Stimulated activated CD4-positive, alpha-beta T cell treated with anti-CD3 and anti-CD28 coated beads, Interleukin-1b, Interleukin-23, amount 100 ng/mL, for 1 hour (primary cell): ENCODE measurements at places on chromosomes 12 and 14.

DNA sequence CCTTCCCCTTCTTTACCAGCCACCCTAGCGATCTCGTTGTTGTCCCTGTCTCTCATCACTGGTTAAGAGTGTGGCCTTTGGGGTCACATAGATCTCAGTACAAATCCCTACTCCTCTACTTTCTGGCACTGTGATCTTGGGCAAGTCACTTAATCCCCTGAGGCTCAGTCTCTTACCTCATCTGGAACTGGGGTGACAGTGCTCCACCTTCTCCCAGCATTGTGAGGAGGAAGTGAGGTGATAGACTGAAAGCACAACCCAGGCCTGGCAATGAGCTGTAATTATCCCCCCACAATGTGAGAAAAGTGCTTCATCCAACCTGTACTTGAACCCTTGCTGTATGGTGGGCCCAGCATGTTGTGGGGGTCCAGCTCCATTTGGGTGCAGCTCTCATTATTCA lies 48.0 kb downstream of the IRAK3 start:
- no peak for DNase-seq

DNA sequence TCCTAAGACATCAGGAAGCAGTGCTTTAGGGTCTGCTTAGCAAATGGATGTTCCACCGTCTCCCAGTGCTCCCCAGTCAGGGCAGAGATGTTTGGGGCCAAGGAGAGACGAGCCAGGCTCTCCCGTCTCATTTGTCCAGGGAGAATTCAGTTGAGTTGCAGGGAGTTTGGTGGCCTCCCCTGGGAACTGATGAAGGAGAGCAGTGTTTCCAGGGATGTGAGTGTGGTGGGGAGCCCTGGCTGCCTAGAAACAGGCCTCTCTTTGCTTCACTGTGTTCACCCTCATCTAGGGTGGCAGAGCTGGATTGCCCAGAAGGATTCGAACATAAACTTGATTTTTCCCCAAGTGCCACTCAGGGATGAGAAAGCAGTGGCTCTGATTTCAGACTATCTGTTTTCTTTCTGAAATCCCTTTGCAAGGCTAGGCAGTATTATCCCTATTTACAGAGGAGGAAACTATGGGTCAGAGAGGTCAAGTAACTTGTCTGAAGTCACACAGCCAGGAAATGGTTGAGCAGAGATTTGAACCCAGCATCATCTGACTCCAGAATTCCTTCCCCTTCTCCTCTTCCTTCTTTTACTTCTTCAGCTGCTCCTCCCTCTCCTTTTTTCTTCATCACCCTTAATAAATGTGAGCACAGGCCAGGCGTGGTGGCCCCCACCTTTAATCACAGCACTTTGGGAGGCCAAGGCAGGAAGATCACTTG lies 6.6 kb downstream of the TPCN1 start:
- no peak for DNase-seq

- DNase-seq = no peak
These were observed 25.5 kb upstream of the LDHB start for GRCh38 chr12:21683115-21683514.

DNA sequence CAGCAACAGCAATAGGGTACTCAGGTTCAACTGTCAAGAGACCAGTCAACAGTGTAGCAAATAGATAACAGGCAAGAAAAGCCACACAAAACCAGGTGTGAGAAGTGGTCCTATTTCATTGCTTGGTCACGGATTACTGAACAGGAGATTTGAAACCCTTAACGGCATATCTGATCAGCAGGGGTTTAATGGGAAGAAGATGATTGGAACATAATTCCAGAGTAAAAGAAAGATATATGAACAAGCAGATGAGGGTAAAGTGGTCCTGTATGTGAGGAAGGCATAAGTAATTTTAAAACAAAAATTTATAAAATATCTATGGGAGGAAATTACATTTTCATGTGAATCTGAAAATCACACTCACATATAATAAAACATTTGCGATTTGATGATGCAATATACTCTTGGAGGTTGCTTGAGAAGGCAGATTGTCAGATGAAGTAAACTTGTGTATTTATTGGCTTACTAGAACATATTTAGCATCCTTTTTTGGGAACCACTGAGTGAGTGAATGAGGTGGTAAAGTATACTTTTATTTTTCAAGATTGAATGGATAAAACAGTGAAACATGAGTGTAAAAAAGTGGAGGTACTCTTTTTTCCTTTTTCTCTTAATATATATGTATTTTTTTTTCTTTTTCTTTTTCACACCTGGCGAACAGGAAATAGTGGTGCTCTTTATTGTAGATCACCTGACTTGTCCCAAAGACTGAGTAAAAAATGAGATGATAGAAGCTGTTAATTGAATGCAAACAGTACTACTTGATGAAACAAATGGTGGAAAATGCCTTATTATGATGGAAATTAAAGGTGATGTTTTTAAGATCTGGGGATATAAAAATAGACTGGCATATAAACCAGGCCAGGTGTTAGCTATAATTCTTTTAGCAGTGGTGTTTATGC lies 21.6 kb upstream of the SDR39U1 start:
- no peak for DNase-seq

DNA sequence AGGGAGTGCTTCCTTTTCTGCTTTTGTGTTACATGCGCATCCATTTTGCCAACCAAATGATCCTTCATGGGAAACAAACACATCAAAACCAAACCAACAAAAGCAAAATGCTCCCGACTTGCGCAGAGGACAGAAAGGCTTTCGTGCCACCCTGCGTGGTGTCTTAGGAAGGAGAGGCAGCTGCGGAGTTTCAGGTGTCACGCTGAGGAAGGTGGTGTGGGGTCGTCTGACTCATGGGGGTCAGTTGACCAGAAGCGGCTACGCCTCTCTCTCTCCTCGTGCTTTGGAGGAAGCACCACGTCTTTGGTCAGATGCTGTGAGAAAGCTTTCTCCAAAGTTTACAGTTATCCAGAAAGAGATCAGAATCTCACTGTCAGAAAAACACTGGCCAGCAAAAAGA lies 7.9 kb downstream of the EMP1 start:
- no peak for DNase-seq

DNA sequence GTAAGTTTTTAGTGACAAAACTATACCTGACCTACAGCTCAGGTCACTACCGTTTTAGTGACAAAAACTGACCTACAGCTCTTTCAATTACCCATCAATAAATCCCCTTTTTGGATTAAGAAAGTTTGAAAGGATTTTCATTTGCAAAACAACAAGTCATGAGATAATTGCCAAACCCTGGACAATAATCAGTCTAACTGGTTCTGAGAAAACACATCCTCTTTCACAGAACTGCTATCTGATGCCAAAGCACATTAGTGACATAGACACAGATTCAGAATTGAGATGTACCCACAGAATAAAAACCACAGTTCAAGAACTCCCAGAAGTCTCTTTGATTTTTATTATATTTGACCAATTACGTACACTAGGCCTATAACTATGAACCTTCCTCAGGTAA lies 126.0 kb upstream of the COCH start:
- DNase-seq = no peak

DNA sequence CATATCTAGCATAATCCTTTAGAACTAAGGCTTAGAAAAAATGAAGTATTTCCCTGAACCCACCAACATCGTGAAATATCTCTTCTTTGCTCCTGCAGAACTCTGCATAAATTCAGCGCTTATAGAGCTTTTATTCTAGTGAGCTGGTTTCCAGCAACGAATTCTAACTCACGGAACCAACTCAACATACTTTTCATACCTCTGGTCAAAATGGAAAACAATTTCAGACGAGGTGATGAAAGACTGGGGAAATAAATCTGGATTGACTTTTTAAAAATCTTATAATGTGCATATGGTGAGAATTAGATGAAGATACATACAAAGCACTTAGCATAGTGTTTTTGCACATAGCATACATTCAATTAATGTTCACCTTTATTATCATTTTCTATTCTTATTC lies 62.6 kb upstream of the BBS10 start:
- no peak for DNase-seq

DNA sequence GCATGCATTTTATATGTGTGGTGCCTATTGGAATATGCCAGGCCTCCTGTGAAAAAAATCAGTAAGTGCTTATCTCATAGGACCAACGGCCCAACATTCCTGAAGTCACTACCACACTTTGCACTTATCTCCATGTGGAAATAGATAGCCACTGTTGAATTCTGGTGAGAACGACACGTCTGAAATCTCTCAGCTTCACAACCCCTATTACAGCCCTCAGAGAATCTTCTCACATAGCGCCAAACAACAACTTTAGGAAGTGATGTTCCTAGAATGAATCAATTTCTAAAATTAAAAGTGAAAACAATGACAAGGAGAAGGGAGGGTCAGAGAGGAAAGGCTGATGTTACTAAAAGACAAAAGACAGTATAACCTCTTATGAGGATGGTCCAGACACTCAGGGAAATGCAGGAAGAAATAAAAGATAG lies 270.8 kb upstream of the BTG1 start:
- no peak for DNase-seq

GRCh38 chr12:111405859-111406473 lies at the start of gene SH2B3:
Gene SH2B3 (plus strand): TSS chr12:111405923. CDS start chr12:111418146, 12,223 bp downstream.
- DNase-seq = no peak

- no peak for DNase-seq
These were observed 77.8 kb downstream of the SLC24A4 start for GRCh38 chr14:92400579-92401444.

- DNase-seq = no peak
These were observed 76.3 kb downstream of the MAP1LC3B2 start for GRCh38 chr12:116635487-116635886.

- DNase-seq = no peak
These were observed 211.8 kb downstream of the SNAPC1 start for GRCh38 chr14:61973981-61974380.

- no peak for DNase-seq
These were observed 59.9 kb downstream of the STXBP6 start for GRCh38 chr14:24990050-24990449.
